Hippocampal formation (tissue), 2 donors: ENCODE measurements at places on chromosomes 3 and 15.

GRCh38 chr15:70589221-70589620, 174.1 kb downstream of the UACA start:
- no peak for DNase-seq

GRCh38 chr3:100875239-100875638, 118.0 kb downstream of the ABI3BP start:
- DNase-seq = no peak

DNA sequence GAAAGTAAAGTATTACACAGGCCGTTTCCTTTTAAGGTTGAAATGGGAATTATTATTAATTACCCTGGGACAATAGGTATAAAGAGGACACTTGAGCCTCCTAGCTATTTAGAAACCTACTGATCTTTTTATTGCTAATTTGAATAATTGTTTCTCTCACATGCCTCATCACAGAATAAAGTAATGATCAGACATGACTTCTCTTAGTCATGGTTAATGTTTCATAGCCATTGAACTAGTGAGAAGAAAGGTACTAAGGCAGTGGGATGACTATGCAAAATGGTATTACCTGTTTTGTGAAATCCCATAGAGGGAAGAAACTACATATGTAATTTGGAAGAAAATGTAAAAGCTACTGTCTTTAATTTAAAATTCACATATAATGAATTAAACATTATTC, 85.6 kb downstream of the EPHA6 start:
- DNase-seq = no peak

GRCh38 chr3:58519668-58520402, 17.2 kb downstream of the ACOX2 start:
- DNase-seq = no peak

DNA sequence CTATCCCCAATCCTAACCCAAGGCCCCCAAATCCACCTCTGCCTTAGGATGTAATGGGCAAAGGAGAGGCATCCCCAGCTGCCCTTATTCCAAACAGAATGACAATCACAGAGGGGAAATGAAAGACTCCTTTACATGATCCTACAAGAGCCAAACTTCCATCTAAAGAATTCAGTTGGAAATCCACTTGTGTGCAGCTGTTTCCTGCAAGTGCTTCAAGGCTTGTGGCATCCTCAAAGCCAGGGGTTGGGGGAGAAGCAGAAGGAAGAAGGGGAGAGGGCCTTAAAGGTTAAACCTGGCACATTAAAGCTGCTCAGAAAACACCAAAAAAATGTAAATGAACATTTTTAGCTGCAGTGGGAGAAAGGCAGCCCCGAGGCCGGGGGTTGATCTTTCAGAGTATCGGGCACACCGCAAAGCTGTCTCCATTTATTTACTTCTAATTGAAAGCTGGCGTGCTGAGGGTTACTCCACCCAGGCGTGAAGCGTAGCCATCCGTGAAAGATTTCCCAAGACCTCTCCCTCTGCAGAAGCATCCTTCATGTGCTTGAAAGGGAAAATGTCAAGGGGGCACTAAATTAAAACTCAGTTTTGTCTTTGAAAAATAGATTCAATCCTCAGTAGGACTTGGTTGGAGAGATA, 217.8 kb downstream of the SHQ1 start:
- no peak for DNase-seq

DNA sequence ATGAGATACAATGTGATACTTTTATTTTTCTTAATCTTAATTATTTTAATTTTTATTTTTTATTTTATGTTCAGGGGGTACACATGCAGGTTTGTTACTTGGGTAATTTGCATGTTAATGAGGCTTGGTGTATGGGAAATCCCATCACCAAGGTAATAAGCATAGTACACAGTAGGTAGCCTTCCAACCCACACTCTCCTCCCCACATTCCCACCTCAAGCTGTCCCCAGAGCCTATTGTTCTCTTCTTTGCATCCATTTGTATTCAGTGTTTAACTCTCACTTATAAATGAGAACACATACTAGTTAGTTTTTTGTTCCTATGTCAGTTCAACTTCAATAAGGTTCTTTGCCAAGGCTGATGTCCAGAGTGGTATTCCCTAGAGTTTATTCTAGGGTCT, 1375.4 kb downstream of the NSUN3 start:
- DNase-seq = no peak

GRCh38 chr3:133987948-133988484, 41.7 kb downstream of the SLCO2A1 start:
- DNase-seq = no peak

DNA sequence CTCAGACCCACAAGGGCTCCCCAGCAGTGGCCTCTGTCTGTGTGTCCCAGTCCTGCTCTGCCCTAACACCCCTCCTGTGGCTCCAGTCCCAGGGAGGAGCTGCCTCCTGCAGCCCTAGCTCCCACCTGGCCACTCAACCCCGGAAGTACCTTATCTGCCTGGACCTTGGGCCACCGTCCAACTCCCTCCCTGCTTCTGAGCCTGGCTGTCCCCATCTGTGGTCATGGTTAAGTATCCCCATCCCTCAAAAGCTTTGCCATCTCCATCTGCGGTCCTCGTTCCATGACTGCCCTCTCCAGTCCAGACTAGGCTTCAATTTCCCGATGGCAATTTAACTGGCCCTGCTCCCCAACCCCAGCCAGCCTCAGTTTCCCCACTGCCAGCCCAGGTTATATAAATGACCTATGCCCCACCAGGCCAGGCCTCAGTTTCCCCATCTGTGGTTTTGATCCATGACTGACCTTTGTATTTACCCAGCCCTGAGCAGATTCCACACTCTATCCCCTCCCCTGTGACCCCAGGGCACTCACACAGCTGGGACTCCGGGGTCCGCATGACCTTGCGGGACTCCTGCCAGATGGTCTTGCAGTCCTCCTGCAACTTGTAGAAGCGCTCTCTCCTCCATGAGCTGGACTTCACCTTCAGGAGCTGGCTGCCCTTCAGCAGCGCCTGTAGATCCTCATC, 9.6 kb downstream of the PLCD1 start:
- DNase-seq = no peak

- DNase-seq = no peak
Measured at GRCh38 chr3:134350861-134351311, 23.4 kb downstream of the AMOTL2 start.
